ENCODE measurements at places on chromosomes 7 and 10.

- DNase-seq = no peak
These were observed 105.5 kb upstream of the CHST15 start for GRCh38 chr10:124198871-124199270.

DNA sequence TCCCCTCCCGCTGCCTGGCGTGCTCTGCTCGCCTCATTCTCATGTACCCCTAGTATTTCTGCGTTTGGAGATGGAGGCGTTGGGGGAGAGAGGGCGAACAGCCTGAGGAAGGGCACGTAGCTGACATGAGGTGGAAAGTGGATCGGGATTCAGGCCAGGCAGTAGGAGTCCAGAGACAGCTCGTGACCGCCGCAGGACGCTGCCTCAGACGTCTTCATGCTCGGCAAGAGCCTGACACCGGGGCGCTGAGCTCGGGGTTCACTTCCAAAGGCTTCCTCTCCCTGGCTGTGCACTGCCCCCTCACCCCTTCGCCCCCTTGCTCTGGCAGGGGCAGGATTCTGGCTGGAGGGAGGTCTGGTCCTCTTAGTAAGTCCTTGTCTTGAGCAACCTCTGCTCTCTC is 374.4 kb upstream of the MKI67 start:
- DNase-seq = no peak

GRCh38 chr10:48215486-48216203 is 58.9 kb downstream of the FRMPD2 start:
- DNase-seq = no peak

- no peak for DNase-seq
These were observed 330.9 kb upstream of the COBL start for GRCh38 chr7:51647486-51647885.

- DNase-seq = no peak
These were observed 275.8 kb downstream of the GRID1 start for GRCh38 chr10:86090807-86091206.

DNA sequence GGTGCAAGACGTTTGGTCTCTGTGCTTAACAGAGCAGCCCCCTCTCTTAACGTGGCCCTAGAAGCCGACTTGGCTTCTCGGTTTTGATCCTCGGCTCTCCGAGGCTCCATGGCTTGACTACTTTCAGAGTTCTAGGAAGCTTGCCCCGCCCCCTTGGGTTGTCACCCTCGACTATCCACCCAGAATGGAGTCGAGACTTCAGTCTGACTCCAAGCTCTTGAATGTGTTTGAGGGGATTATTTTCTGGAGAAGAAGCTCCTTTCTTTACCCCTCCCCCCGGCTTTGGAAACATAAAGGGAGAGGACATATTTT is 448 bp downstream of the SEC24C start:
- no peak for DNase-seq

GRCh38 chr7:28732071-28732869 is 225.9 kb downstream of the TRIL start:
- no peak for DNase-seq

GRCh38 chr7:40058636-40059035 is 75.8 kb downstream of the MPLKIP start:
- no peak for DNase-seq

- DNase-seq = no peak
These were observed 25.0 kb downstream of the VTI1A start for GRCh38 chr10:112471878-112472487.

GRCh38 chr10:77036276-77036675 is 601.3 kb downstream of the KCNMA1 start:
- no peak for DNase-seq

GRCh38 chr10:12435348-12435747 is 86.0 kb downstream of the CAMK1D start:
- no peak for DNase-seq

DNA sequence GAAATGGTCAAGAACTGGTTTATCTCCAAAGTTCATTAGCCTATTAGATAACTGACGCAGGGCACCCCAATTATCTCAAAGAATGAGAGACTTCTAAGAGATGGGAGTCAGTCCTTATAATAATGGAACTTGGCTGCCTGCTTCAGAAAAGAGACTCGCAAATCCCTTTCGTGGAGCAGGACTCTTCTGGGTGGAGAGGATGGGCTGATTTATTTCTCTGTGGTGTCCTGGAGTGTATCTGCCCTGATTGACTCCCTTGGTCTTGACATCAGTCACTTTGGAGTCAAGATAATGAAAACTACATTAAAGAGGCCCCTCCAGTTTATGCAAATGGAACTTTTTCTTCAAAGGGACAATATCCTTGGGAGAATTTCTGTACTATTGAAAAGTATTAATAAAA is 198.9 kb downstream of the HDAC9 start:
- DNase-seq = no peak

- no peak for DNase-seq
These were observed 52.8 kb upstream of the CHST3 start for GRCh38 chr10:71911296-71911953.

DNA sequence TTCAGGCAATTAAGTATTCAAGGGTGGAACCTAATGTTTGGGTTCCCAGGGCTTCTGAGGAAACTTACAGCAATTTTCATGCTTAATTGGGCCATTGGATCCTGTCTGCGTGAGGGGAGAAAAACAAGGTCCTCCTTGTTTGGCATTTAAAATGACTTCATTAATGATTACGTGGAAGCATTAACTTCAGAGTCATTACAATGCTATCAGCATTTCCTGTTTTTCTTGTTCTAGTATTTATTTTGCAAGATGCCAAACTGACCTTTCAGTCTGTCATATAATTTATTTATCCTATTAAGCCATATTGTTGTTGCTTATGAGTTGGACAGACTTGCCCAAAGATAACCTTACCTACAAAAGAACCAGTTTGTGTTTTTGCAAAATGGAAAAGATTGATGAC is 324.1 kb upstream of the LRRN3 start:
- no peak for DNase-seq

DNA sequence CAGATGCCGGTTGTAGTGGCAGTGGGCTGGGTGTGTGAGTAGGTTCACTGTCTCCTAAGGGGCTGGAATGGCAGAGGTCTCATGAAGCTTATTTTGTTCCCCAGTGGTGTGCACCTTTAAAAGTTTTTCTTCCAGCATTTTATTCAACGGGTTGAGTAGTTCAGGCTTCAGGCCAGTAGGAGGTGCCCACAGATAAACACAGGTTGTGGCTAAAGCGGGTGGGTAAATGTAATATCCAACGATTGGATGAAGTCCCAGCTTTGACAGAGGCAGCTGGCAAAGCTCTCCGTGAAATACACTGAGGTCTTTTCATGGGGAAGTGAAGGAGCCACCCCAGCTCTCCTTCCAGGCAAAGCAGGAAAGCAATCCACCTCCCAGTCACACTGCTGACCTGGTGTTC is 339.8 kb upstream of the LRRTM3 start:
- no peak for DNase-seq

GRCh38 chr7:11077816-11078215 is 104.1 kb downstream of the PHF14 start:
- no peak for DNase-seq

GRCh38 chr7:157043745-157044144 is 33.3 kb upstream of the MNX1 start:
- DNase-seq = no peak

DNA sequence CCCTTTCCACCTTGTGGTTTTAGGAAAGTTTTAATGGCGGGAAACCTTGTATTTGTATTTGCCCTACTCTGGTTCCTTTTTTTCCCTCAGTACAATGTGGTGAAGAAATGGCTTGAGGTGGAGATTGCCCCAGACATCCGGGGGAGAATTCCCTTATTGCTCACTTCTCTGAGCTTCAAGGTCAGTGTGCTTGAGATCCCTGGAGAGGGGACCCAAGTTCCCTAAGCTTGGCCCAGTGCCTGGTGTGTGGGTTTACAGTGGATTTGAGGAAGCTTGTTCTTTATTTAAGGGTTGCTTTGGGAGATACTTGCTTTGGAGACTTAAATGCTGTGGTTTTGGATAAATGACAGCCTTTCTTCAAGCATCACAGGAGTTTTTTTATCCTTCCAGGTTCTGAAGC is 18.3 kb downstream of the CALHM2 start:
- DNase-seq = no peak

GRCh38 chr7:94874036-94874785 is 33.2 kb upstream of the PPP1R9A start:
- no peak for DNase-seq

GRCh38 chr7:157662110-157662791 is 325.4 kb downstream of the DNAJB6 start:
- DNase-seq = no peak

DNA sequence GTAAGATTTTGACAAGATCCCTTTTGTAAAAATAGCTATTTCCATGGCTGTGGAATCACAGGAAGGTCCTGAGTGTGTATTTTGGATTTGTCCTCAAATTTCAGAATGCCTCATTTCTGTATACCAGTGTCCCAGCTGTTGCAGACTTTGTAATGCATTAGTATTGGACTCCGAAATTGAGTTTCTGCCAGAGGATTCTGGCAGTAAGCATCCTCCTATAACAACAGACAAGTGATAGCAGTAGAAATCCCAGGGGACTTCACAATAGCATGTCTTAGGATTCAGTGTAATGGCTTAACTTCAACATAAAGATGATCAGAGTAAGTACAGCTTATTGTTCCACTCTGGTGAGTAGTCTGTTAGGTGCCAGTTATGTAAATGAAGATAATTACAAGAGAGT is 104.6 kb downstream of the FOXP2 start:
- no peak for DNase-seq

DNA sequence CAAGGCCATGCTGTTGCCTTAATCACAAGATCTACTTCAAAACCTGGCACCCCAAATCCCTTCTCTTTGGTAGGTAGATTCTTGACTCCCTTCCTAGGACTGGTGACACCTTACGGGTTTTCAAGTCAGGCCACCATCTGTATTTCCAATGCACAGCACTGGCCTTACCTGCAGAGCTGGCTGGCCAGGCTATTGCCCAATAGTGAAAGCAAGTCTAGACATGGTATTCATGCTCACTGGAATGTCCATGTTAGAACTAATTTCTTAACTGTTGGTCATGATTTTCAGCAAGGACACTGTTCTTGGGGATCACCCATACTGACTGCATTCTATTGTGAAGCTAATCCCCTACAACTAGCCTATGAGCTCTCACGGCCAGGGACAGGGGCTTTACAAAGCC is 313.1 kb upstream of the RNF32 start:
- DNase-seq = no peak

DNA sequence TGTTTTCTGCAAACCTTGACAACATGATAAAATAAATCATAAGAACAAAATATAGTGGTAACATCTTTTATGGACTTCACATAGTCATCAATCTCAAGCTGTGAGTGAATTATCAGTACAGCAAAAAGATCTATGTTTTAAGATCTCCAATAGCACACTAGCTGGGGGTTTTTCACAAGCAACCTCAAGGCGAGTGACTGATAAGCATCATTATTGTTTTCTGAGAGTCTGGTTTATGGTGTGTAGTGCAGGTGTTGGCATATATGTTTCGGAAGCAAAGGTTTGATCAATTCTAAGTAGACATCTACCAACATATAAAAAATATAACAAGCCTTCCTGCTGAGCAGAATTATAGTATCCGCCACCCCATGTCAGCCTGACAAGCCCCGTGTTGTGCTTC is 403.8 kb upstream of the MGMT start:
- no peak for DNase-seq

GRCh38 chr7:151366166-151366879 is 24.7 kb downstream of the NUB1 start:
- DNase-seq = no peak

DNA sequence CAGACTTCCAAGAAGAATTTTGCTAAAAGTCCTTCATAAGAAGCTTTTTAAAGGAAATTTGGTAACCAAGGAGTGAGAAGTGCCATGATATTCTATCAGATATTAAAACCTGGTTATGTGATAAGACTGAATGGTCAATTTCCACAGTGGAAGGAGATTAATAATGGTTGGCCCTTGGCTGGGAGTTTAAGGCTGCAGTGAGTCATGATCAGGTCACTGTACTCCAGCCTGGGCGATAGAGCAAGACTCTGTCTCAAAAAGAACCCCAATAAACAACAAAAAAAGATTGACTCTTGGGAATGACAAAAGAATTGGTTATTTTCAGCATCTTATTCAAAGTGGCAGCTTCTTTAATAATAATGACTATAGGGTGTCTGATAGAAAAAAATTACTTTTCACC is 37.2 kb downstream of the EXOC4 start:
- DNase-seq = no peak

DNA sequence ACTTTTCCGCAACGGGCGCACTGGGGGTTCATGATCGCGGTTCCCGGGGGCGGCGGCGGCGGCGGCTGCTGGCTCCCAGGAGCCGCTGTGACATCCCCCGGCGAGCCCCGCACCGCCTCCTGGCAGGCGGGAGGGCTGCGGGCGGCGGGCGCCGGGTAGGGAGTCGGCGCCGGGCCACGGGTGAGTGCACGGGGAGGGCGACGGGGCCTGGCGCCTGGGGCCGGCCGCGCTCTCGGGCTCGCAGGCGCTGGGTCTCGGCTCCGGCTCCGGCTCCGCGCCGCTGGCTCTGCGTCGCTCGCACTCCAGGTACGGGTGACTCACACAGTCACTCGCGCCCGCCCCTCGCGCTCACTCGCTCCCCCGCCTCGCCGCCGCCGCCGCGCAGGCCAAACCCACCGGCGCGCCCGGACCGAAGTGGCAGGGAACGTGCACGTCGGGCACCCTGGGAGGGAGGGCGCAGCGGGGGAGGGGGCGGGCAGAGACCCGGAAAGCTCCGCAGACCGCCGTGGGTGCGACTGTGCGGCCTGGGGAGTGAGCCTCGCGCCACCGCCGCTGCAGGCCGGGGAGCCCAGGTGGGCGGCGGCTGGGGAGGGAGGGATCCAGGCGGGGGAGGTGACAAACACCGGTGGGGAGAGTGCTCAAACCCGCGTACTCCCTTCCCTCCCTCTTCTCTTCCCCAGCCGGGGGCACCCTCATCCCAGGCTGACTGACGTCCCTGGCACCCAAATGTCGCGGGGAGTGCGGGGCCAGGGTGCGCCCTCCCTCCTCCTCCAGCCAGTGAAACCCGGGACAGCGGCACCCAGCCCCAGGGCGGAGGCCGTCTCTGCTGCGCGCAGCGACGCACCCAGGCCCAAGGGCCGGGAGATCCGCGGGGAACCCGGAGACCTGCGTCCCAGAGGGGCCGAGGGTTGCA is 276.9 kb upstream of the NEBL start:
- DNase-seq = no peak

- DNase-seq = no peak
These were observed 34.4 kb downstream of the ZNF783 start for GRCh38 chr7:149296368-149296767.

DNA sequence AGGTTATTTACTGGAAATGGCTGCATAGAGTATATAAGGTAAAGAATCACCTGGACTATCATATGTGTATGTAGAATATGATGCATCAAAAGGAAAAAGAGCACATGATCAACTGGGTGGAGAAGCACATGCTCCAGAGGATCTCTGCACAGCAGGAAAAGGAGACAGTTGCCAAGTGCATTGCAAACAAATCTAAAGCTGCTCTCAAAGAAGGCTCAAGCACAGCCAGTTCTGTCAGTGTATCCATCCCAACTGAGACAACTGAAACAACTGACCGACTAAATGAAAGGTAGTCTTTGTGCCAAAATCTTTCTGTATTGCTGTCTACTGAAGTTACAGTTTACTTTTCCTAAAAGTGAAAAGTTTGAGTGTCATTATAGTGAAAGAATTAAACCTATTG is 83.2 kb upstream of the SGCE start:
- no peak for DNase-seq

GRCh38 chr7:99392659-99393354 is 15.6 kb downstream of the PDAP1 start:
- peak; percentile 57 for DNase-seq

GRCh38 chr10:16497911-16498310 is 23.8 kb downstream of the C1QL3 start:
- DNase-seq = no peak
